Right renal pelvis (tissue), 4 donors: ENCODE measurements at places on chromosomes 4 and X. TPM values are rescaled to one million over a fixed set of nuclear protein-coding genes. Genes with fewer than 3 reads are reported as not detected.

DNA sequence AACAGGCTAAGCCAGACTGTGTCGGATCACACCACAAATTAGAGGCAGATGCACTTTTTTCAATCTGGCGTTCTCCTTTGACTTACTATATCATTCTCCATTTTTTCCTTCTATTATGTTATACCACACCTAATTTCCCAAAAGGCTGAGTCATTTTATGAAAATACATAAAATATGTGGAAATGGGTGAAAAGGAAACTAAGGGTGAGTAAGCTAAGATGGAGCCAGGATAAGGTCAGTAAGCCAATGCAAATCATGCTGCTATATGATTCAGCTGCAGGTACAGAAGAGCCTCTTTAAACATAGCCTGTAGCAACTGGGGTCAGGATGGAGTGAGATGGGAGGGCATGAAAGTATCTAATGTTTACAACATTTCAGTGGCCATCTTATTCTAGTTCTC is 94.0 kb upstream of the TEX13A start:
- DNase-seq: no peak

- DNase-seq: no peak
Measured at GRCh38 chr4:180281724-180282123, 1961.5 kb upstream of the TENM3 start.

DNA sequence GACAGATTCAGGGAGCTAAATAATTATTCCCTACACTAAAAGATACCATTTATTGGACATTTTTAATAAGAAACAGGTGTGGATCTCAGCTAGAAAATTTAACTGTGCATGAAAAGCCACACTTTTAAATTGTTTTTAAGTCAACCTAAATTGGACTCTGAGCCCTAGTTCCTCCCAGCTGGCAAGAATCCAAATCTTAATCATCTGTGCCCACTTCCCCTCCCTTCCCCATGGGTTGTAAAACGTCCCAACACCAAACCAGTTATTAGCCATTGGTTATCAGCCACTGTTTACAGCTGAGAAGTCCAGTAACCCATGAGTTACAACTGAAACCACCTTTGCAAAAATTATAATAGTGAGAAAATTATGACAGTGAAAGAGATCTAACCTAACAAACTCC is 125.6 kb upstream of the S100G start:
- DNase-seq: no peak

The ARHGEF6 gene
- polyA plus RNA-seq: 14.8 TPM

GRCh38 chrX:39704590-39704989 is 393.2 kb downstream of the BCOR start:
- DNase-seq: no peak

The PPARGC1A gene
- 33.4 TPM for polyA plus RNA-seq
